ENCODE measurements at places on chromosomes 5 and 9.

DNA sequence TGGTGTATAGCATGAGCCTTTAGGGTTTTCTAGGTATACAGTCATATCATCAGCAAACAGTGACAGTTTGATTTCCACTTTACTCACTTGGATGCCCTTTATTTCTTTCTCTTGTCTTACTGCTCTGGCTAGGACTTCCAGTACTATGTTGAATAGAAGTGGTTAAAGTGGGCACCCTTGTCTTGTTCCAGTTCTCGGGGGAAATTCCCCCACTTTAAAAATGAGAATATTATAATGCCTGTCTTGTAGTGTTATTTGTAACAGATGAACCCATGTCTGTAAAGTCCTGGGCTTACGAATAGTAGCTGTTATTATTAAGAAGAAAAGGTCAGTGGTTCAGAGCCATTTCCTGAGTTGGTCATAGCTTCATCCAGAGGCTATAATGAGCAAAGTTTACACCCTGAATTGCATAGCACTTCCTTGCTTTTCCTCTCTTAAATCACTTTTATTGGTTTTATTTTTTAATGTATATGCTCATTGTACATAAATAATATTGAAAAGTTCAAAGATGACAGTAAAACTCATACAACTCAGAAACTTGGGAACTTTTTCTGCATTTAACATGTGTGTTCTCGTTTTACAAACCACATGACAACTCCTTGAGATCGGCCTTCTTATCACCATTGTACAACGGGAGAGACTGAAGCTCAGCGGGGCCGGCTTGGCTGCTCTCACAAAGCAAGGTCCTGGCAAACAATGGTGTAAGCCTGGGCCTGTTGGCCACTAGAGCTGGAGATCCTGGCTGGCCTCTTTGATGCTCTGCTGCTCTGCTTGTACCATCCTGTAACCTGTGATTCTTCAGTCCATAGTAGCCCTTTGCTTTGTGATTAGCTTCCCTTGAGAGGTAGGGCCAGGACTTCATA lies 85.2 kb downstream of the CYFIP2 start:
- DNase-seq = no peak

DNA sequence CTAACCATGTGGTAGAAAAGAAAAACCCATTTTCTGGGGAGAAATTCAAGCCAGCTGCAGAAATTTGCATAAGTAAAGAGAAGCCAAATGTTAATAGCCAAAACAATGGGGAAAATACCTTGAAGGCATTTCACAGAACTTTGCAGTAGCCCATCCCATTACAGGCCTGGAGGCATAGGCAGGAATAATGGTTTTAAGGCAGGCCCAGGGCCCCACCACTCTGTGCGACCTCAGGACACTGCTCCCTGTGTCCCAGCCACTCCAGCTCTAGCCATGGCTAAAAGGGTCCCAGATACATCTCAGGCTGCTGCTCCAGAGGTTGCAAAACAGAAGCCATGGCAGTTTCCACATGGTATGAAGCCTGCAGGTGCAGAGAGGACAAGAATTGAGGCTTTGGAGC lies 253.3 kb downstream of the CTNND2 start:
- DNase-seq = no peak

DNA sequence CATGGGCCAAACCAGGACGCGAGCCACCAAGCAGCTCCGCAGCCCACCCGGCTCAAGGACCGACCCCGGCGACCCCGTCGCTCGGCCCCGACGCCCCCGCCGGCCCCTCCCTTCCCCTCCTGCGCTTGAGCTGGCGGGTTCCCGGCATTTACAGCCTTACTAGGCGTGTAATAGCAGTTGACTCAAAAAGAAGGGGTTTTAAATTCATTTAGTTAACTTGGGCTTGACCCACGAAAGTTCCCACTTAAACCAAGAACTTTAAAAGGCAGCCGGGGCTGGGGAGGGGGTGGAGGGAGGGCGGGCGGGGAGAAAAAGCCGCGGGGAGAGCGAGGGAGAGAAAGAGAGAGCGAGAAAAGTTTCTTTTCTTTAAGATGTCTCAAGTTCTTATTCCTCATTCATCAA lies 636 bp downstream of the PRDM12 start:
- no peak for DNase-seq

DNA sequence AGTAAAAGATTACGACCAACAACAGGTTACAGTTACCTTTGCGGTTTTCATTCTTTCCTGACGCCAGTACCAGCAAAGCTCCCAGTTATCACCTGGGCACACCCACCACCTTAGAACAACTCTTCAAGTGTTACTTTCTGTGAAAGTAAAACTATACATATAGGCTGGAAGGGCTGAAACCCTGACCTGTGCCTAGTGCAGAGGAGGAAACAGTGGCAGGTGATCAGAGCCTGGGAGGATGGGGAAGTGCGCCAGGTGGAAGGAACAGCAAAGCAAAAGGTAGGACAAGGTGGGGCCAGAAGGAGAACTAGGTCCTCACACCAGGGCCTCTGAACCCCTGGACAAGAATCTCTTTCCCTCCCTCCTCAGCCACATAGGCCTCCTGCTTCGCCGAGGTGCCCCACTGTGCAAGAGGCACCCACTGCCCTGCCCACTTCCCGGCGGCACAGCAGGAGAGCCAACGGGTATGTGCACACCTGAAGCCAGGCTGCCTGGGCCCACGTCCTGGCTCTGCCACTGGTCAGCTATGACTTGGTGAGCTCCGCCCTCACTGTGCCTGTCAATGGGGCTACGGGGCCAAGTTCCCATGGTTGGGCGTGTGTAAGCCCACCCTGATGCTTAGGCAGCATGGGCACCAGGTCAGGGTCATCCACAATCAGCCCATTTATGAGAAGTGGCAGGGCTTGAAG lies 26.9 kb downstream of the BICD2 start:
- DNase-seq = no peak

GRCh38 chr5:172715931-172716682 lies 54.9 kb downstream of the DUSP1 start:
- no peak for DNase-seq

GRCh38 chr5:42991404-42992087 lies 48.6 kb downstream of the ANXA2R start:
- DNase-seq = no peak

GRCh38 chr5:167699432-167699831 lies 592.0 kb upstream of the WWC1 start:
- no peak for DNase-seq
